ENCODE measurements at places on chromosomes 5 and 9.

DNA sequence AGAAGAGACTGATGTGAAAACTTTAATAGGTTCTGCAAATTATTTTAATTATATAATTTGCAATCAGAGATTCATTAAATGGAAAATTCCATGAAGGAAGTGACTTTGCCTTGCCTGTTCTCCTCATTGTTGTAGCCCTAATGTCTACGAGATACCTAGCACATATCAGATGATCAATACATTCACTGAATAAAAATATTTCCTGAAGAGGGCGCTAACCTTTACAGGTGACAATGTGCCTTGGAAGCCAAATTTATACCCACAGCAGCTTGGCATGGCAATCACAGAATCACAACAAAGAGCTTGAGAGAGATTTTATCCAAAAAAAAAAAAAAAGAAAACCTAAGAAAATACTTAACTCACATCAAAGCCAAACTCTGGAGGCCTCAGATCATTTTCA lies 17.4 kb downstream of the HAUS6 start:
- no peak for DNase-seq

GRCh38 chr9:18596920-18597319 lies 123.0 kb downstream of the ADAMTSL1 start:
- DNase-seq, result no peak

DNA sequence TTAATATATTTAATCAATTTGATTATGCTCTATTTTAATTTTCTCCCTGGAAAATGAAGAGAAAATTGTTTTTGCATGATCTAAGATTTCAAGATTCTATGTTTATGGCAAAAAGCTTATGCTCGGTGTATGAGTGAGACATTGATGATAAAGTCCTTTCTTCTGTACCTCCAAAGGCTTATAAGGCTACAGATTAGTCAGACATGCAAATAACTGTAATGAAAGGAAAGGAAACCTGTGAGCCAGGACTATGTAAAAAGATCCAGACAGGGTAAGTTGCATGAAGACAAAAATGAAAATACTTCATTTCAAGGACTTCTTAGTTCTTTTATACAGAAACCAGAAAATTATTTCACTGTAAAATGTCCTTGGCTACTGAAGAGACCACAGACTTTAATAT lies 52.2 kb upstream of the EDIL3 start:
- no peak for DNase-seq

DNA sequence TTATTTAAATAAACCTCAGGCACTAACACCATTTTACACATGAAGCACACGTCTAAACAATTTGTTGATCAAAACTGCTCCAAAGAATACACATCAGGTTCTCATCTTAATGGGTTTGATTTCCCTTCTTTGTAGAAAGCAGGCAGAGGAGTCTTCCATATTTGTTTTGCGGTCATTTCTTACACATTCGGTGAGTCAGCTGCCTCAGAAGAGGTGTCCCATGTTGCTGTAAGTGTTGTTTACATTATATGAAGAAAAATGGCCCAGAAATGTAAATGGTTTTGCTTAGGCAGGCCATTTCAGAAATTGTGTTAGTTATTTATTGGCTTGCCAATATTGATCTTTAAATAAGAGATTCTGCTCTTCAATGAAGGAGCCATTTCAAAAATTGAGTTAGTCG lies 325.8 kb downstream of the TENT4A start:
- no peak for DNase-seq

GRCh38 chr5:93911609-93912008 lies 170.2 kb upstream of the POU5F2 start:
- DNase-seq, result no peak

DNA sequence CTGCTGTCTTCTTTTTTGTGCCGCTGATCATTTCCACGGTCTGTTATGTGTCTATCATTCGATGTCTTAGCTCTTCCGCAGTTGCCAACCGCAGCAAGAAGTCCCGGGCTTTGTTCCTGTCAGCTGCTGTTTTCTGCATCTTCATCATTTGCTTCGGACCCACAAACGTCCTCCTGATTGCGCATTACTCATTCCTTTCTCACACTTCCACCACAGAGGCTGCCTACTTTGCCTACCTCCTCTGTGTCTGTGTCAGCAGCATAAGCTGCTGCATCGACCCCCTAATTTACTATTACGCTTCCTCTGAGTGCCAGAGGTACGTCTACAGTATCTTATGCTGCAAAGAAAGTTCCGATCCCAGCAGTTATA lies 17.1 kb downstream of the F2R start:
- no peak for DNase-seq
